Ovary (tissue), 10 donors: ENCODE measurements at places on chromosomes 3 and 15. TPM values are rescaled to one million over a fixed set of nuclear protein-coding genes. Genes with fewer than 3 reads are reported as not detected.
A peak's percentile ranks its signal among the peaks of the same experiment; 100 is the strongest.

GRCh38 chr15:27899583-27900285 lies 199.4 kb downstream of the OCA2 start:
- DNase-seq = no peak

DNA sequence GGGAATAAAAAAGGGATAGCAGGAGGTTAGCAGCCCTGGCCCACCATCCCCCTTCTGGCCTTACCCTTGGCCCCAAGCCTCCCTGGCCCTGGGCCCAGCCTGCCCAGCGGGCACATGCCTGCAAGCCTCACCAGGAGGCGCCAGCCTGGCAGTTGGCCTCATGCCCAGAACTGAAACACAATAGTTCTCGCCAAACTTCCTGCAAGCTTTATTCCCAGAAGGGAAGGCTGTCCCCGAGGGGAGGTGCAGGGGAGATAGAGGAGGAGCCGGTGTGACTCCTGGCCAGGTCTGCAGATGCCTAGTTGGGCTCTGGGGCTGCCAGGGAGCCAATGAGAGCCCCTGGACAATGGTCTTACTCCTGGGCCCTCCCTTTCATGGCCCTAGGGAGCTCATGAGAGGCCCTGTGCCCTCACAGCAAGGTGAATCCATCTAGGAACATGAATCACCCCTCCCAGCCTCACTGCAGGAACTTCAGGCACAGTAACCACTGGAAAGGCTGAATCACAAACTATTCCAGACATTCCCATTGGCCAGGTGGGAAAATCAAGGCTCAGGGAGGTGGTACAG lies 4.0 kb downstream of the CCDC33 start:
- peak; percentile 52 for DNase-seq

DNA sequence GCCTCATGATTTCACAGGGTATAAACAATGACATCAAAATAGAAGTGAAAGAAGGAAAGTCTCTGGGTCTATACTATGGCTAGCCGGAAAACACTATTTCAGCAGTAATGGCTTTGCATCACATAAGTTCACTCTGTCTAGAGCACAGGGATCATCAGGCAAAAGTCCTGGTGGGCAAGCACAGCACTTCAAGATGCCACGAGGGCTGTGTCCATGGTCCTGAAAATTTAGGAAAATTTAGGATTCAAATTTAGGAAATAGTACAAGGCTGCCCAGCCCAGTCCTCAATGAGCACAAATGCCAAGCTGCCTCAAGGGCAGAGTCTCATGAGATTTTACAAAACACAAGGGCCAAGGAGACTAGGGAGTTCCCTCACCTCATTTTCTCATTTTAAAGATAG lies 54.1 kb downstream of the RORA start:
- DNase-seq = no peak

DNA sequence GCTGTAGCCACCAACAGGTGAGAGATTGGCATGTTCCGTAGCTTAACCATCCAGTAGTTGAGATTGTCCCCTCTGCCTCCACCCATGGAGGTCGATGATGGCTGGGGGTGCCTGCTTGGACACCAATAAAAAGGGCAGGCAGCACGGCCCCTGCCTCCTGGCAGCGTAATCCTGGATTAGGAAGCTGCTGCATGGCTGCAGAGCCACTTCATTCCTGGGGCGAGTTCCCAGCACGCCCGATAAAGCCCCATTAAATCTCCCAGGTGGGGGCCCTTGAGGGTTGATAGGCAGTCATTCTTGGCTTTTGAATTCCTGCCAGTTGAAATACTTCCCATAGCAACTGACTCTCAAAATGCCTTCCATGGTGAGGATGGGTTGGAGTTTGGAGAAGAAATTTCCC lies 67.8 kb downstream of the PLXNA1 start:
- DNase-seq = peak; percentile 3

DNA sequence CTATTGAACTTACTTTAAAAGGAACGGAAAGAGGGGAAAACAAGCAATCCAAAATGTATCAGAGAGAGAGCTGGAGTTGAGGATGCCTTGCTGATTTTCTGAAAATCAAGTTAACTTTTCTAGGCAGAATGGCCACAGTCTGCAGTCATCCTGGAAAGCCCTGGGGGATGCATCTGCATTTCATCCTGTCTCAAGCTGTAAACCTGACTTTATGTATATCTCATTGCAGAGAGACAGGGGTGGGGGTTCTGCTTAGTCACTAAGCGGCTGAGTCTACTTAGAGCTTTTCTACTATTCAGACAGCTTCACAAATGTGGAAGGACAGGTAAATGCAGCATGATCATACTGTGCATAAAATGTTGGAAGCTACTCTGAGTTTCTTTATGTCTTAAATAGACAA lies 41.4 kb downstream of the MRPS25 start:
- no peak for DNase-seq

- DNase-seq = no peak
Measured at GRCh38 chr3:183131735-183132134, 30.8 kb downstream of the LAMP3 start.

- DNase-seq = no peak
Measured at GRCh38 chr3:161559177-161559998, 62.8 kb downstream of the OTOL1 start.

DNA sequence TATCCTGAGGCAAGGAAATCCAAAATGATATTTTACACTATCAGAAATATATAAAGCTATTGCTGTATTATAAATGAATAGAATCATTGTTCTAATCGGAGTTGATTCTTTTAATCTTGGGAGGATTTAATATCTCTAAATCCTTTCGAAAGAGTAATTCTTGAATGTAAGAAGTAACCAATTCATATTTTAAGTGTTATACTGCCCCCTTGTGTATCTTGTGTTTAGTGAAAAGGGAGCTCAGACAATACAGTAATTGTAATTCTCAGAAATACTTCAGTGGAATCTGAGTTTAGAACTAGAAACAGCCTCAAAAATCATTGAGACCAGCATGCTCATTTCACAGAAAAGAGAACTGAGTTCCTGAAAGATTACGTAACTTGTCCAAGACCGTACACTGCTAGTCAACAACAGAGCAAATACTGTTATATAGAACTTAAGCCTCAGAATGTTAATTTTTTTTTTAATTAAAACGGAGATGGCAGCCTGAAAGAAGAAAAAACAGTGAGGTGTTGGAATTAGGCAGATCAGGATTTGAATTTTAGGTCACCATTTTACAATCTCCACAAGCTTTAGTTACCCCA lies 42.9 kb downstream of the PLCH1 start:
- DNase-seq = no peak

Gene ITIH1
- 0.42 TPM for total RNA-seq

Gene FANCD2OS
- not detected for total RNA-seq

Gene CYP11A1
- total RNA-seq = 61.3 TPM
